ENCODE measurements at places on chromosomes 2 and 18.

GRCh38 chr2:144496092-144496976, 23.6 kb downstream of the ZEB2 start:
- no peak for DNase-seq

GRCh38 chr2:1743396-1744150, 742 bp downstream of the PXDN start:
- peak; percentile 48 for DNase-seq

GRCh38 chr18:48896875-48897511, 53.8 kb downstream of the SMAD7 start:
- peak; percentile 82 for DNase-seq

- DNase-seq = no peak
Measured at GRCh38 chr2:173149491-173149890, 73.8 kb downstream of the MAP3K20 start.

DNA sequence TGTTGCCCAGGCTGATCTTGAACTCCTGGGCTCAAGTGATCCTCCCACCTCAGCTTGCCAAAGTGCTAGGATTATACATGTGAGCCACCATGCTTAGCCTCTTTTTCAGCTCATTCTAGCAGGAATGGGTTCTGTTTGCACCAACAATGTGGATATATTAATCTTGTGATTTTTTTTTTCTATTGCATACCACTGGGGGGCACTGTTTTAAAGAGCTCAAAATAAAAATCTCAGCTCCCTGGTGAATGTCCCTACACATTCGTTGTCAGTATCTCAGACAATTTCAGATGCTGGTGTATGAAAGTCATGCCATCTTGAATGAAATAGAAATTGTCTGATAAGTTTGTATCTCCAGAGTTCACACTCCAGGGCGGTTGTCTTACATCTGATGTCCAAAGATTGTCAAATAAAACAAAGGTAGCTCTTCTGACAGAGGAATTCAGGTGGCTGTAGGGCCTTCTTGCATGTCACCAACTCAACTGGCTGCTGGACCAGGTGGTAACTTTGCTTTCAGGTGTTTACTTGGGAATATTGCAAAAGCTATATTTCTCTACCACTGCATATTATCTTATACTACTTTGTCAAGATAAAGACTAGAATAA, 3.1 kb upstream of the MATN3 start:
- DNase-seq = no peak

- DNase-seq = no peak
Measured at GRCh38 chr18:8969639-8970390, 132.7 kb upstream of the NDUFV2 start.

DNA sequence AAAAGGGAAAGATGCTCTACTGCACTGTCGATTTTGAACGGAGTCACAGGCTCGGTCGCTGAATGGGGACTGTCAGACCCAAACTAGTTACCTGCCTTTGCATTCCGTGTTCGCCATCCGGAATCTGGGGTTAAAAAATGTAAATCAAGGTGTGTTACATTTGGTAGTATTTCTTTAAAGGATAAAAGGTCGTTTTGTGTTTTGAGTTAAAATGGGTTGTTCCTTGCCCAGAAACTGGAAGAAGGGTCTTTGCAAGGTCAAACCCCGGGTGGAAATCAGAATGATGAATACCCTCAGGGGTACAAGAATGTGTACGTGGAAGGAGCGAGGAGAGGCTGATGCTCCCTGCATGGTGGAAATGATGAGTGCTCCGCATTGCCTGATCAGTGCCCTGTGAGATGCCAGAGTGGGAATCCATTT, 1.0 kb downstream of the VSNL1 start:
- DNase-seq = no peak

DNA sequence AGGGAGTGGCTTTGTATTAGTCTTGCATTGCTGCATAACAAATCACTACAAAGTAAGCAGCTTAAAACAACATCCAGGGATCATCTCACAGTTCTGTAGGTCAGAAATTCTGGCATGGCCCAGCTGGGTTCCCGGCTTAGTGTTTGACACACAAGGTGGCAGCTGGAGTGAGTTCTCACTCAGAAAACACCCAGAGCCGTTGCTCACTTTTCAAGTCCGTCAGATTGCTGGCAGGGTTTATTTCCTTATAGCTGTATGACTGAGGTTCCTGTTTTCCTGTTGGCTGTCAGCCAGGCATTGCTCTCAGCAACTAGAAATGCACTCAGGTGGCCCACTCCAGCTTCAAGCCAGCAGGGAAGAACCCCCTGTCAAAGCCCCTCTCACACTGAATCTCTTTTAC, 324.1 kb downstream of the CCDC178 start:
- no peak for DNase-seq

- DNase-seq = no peak
Measured at GRCh38 chr2:45857867-45858520, 206.5 kb downstream of the PRKCE start.

DNA sequence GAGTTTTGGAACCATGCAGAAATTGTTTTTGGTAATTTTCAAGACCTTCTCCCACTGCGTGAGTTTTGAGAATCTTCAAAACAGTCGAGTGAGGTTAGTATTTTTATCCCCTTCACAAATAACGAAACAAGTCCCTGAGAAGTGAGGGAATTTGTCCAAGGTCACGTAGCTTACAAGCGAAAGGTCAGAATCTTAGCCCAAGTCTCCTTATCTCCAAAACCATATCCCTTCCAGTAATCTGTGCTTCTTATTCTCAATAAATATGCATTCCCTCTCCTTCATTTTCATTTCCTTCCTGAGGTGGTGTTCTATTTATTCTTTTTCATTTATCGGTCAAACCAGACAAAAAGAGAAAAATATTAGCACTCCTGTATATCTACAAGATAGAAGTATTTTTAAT, 163.6 kb downstream of the MREG start:
- DNase-seq = no peak

GRCh38 chr2:40168546-40168945, 283.3 kb downstream of the SLC8A1 start:
- no peak for DNase-seq

- no peak for DNase-seq
Measured at GRCh38 chr18:63940008-63940407, 9.1 kb upstream of the HMSD start.

DNA sequence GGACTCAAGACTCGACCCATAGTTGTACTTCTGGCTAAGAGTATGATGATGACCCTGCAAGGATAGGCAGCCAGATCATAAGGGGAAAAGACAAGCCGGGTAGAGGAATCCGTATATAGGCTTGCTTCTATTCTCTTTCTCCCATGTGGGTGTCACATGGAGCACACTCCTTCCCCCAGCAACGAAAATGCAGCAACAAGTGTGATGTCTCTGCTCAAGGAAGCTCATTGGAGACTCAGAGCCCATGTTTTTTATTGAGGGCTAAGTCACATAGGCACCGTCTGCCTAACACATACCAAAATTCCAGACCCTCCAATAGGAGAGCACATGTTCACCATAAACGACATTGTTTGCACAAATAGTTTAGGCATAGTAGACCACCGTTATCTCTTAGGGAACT, 6.3 kb downstream of the ZNF2 start:
- DNase-seq = no peak

GRCh38 chr2:5898667-5899066, 206.5 kb downstream of the SOX11 start:
- no peak for DNase-seq

GRCh38 chr2:70304498-70304897, 2.6 kb upstream of the FAM136A start:
- no peak for DNase-seq

- no peak for DNase-seq
Measured at GRCh38 chr2:161095314-161095713, 64.9 kb upstream of the TANK start.

- DNase-seq = no peak
Measured at GRCh38 chr18:63128237-63128974, 191.2 kb downstream of the BCL2 start.

DNA sequence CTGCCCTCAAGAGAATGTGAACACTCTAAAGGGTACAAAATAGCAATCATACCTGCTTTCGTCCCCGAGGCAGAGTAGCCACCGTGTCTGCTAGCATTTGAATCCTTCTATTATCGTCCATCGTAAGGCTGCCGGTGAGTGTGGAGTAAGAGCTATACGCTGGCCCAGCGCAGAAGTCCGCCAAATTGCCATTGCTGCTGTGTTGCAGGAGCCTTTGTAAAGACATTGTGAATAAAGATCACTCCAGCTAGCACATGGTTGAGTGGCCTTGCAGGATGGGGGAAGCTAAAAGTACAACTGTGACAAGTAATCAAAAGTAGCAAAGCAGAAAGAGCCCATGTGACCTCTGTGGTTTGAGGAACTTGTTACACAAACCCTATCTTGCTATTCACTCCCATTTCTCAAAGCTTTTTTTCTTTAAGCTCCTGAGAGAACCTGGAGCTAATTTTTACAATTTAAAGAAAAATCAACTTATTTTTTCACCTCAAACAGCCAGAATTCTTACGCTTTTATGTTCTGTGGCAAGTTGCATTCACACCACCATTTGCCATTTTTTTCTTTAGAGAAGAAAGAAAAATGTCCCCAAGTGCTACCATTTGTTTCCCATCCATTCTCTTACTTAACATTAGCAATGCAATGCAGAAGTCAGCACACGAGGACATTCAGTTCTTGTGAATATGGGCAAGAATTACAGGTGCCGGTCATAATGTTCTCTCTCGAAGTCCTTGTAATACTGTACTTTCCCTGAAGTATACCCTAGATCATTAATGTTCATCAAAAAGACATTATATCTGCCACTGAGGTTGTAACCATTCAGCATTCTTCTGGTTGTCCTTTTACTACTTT, at the start of gene CYTIP:
Gene CYTIP (minus strand): TSS at position 295 of the 846 bp plus-strand sequence. CDS start 69 bp downstream, at position 226.
- DNase-seq = no peak

DNA sequence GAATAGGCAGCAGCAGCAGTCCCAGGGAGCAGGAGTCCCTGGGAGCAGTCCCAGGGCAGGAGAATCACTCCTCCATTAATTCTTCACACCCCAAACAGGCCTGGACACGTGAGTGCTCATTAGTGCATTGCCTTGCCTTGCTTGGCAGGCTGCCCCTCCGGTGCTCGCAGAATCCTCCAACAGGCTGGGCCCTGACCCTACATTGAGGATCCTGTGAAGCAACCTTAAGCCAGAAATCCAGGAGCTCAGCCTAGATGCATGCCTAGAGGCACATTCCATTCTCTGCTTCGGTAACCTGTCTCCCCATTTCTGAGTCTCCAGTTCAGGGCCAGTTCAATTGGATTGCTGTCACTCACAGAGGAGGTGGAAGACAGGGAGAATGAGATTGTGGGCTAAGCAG, 97.4 kb upstream of the LRATD1 start:
- no peak for DNase-seq

DNA sequence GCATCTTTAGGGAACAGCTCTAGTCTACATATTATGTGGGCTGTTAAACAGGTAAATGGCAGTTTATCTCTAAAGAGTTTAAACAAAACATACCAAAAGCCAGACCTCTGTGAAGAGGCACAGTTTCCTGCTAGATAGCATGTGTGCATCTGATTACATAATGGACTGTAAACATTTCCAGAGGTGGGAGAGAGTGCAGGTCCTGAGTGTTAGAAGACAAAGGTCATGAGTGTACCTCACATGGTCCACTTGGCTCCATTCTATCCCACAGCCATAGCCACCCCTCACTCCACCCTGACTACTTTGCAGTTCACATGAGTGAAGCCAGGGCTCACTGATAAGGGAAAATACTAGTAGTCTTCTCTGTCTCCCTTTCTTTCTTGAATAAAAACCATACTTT, 233.4 kb downstream of the MTX2 start:
- no peak for DNase-seq

DNA sequence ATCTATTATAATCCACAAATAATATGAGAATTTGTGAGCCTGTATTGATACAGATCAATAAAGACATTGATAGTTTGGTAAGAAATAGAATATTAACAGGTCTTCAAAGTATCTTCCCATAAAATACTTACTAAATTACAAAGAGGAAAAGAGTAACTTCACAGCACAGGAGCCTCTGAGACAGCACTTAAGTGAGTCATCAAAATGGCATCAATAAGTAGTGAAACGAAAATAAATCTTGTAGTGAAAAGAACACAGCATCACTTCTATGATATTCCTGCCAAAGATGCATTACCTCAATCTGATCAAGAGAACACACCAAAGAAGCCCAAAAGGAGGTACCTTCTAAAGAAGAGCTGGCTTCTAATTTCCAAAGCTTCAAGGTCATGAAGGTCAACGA, 116.4 kb downstream of the CBLN2 start:
- DNase-seq = no peak

DNA sequence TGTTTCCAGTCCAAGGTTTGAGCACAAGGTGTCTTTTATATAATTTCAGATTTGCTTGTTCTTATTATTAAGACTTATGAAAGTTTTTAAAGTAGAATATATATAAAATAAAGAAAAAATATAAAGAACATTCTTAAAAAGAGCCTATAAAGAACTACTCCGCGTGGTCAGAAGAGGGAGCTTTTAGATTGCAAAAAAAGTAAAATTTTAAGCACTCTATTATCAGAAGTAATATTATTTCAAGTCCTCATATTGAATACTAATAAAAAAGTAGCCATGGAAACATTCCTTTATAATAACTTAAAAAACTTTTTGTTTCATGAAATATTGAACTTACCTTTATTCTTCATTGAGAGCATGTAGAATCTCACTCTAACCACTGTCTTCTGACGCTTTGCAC, 51.4 kb downstream of the LINC00305 start:
- DNase-seq = no peak

DNA sequence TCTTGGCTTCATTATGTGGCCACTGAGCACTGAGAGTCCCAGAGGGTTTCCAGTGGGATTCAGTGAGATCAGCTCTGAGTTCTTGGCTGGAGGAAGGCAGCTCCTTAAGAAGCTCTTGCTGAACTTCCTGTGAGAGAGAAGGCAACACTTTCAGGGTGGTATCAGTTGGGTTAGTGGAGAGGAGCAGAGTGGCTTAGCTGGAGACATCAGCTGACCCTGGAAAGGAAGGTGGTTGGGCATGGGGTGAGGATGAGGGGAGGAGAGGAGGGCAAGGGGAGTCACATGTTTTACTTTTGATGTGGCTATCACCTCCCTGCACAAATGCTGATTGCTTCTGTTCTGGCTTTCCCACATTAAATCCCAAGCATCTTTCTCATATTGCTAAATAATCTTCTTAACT, 95.1 kb downstream of the ACOXL start:
- no peak for DNase-seq

GRCh38 chr2:25505182-25505581, 163.5 kb upstream of the DNMT3A start:
- DNase-seq = no peak

GRCh38 chr2:238593236-238593635, 166.5 kb downstream of the ASB1 start:
- DNase-seq = no peak

- DNase-seq = no peak
Measured at GRCh38 chr2:36451512-36451911, 95.9 kb downstream of the CRIM1 start.

- no peak for DNase-seq
Measured at GRCh38 chr2:53473236-53473635, 294.4 kb upstream of the CHAC2 start.

GRCh38 chr2:181396256-181397123, 60.7 kb upstream of the ITGA4 start:
- no peak for DNase-seq

GRCh38 chr2:6952101-6952500, 34.9 kb downstream of the RNF144A start:
- no peak for DNase-seq

- DNase-seq = no peak
Measured at GRCh38 chr2:77588438-77588837, 66.3 kb upstream of the LRRTM4 start.
